Activated CD8-positive, alpha-beta memory T cell treated with anti-CD3 and anti-CD28 coated beads, Interleukin-2, amount 50 U/mL, for 48 hours (primary cell): ENCODE measurements at places on chromosomes 13 and 19.
A peak's percentile ranks its signal among the peaks of the same experiment; 100 is the strongest.

DNA sequence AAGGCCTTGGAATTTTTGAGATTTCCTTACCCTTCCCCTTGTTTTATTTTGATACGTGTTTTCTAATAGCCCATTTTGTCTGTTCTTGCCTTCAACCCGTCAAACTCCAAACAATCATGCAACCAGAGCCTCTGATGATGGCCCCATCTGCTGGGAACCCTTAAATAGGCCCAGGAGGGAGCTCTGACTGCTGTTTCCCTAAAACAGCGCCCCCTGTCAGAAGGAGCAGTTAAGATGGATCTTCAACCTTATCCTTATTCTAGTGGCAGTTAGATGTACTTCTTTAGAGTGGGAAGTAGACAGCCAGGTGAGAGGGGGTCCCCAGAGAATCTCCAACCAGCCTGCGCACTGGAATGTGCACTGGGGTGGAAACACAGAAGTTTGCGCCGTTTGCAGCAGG is 1031.0 kb upstream of the PCDH9 start:
- DNase-seq = no peak

GRCh38 chr13:65756071-65756671 is 1474.0 kb downstream of the PCDH9 start:
- no peak for DNase-seq

DNA sequence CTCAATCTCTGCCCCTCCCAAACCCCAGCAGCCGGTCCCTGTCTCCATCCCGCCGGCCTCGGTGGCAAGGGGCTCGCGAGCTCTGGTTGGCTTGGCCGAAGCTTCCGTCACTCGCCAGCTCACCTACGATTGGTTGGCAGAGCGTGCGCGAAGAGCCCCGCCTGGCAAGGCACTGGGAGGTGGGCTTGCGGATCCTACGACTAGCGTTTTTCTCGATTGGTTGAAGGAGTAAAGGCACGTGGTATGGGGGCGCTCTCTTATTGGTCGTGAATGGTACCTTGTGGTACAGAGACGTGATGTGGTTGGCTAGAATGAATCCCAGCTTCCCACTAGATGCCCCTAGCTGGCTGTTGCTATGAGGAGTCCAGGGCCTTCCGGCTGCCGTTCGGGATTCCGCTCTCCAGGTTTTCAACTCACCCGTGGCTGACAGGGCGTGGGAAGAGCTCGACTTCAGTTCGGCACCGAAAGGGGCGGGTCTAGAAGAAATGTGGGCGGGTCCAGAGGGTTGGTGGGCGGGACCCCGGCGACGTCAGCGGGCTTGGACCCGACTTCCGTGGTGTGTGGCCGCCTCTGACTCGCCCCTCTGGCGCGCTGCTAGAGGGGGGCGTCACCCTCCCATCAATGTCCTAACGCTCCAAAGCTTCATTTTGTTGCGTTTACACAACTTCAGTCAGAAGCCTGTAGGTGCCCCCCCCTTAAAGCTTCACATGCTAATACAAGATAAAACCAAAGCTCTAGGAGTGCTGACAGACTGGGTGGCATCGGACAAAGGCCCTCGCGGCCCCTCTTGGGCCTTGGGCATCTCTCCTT is 847 bp upstream of the RAP2A start:
- peak; percentile 98 for DNase-seq

DNA sequence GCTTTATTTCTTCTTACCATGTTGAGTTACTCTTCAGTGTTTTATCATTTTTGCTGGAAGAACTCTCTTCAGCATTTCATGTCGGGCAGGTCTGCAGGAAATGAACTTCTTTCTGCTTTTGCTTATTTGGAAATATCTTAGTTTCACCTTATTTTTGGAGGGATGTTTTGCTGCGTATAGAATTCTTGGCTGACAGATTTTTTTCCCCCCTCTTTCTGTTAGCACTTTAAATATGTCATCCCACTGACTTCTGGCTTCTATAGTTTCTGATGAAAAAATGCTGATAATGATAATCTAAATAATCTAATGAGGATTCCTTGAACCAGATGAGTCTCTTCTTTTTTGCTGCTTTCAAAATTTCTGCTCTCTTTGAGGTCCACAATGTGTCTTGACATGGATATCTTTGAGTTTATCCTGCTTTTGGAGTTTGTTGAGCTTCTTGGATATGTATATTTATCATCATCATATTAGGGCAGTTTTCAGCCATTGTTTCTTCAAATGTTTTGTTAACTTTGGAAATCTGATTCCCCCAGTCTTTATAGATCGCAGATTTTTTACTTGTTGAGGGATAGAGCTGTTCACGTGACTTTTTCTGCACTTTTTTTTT is 20.4 kb downstream of the ZMYM2 start:
- DNase-seq = no peak

GRCh38 chr13:37364956-37365355 is 233.6 kb downstream of the POSTN start:
- DNase-seq = no peak

DNA sequence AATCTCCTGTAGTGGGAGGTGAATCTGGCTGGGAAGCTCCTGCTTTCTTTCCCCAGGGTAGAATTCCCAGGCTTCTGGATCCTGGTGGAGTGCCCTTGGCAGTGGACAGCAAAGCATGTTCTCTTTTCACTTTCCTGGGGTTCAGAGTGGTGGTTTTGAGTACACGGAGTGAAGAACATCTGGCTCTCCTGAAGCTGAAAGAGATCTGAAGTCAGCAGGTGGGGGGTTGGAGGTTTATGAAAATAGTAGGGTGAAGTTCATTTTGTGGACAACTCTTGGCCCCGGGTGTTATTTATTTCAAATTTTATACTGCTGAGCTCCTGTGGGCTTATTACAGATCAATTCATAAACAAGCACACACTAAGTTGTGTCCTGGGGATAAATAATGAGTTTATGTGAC is 497.3 kb downstream of the KLF5 start:
- DNase-seq = no peak

DNA sequence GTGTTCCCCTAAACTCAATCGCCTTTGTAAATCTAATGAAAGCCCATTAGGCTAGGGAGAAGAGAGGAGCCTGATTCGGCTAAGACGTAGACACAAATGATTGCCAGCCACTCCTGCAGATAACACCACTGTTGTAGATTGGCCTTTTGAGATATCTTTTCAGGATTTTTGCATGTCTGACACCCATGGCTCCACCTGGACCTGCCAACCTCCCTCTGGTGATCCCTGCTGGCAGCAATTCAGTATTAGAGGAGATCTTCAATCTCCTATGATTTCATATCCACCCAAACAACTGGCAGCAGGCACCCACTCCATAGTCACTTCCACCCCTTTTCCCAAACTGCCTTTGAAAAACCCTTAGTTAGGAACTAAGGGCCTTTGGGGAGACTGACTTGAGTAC is 191.9 kb upstream of the UBL3 start:
- DNase-seq = no peak

DNA sequence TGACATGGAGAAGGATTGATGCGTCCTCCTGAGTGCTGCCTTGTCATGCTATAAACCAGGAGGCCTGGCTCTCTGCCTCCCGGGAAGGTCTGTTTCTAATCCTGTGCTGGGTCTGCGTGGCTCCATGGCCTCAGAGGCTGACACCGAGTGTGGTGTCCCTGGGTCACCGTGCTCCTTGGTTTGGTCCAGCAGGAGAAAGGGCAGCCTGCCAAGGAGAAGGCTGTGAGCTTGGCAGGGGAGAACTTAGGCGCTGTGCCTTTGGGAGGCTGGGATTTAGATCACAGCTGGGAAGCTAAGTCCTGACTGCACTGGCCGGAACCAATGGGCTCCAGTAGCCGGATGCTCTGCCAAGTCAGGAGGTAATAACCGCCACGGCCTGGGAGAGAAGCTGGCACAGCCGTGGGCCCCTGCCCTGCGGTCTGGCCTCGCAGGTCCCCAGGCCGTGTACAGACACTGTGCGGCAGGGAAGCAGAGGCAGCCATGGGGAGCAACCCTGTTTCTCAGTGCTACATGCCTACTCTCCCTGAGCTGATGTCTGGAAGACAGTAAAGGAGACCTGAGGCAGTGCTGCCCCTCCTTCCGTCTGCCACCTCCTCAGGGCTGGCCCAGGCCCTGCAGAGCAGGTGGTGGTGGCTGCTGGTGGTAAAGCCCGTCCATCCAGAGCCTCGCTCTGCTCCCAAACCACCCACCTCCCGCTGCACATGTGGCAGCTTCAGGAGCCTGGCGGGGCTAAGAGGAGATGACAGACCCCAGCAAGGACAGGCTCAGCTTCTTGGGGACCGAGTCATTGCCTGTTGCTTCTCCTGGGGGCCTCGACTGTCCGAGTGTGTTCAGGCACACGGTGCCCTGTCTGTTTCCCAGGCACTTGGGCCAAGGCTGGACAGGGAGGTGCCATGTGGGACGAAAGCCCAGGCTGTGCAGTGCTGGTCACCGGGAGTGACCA is 44.9 kb downstream of the C13orf46 start:
- peak; percentile 47 for DNase-seq

GRCh38 chr13:45821811-45822210 is 29.7 kb downstream of the SIAH3 start:
- DNase-seq = no peak

- DNase-seq = no peak
Observed at GRCh38 chr13:110407531-110407930, 100.4 kb downstream of the COL4A2 start.

- DNase-seq = no peak
Observed at GRCh38 chr13:83995930-83996329, 113.7 kb upstream of the SLITRK1 start.

DNA sequence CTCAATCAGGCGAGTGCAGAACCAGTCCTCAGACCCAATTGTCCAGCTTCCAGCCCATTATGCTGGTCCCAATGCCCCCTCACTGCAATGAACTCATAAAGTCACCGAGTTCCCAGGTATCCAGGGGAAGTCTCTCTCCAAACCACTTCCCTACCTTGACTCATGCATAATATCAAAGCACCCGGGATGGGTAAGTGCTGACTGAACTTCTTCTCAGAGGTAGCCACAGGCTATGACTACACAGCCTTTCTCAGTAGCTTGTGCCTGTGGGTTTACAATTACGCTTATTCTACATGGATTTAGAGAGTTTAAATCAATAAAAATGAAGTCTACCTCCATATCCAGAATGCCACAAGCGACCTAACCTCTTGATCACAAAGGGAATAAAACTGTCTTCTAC is 1.7 kb upstream of the C13orf42 start:
- DNase-seq = no peak

DNA sequence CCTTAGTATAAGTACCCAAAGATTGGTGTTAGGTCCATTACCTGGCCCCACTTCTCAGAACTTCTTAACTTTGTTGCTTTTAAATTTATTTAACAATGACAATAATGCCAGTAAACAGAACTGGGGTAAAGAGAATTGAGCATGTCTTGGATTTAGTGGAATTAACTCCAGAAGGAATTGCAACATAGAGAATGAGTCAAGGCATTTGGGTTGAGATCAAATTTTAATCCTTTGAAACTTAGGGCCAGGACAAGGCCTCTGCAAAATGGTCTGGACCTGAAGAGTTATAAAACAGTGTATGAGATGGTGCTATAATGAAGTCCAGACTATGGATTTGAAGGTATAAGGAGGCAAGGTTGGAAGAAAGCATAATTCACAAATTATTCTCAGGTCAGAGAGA is 1030.4 kb downstream of the SLITRK5 start:
- DNase-seq = no peak

- peak; percentile 91 for DNase-seq
Observed at GRCh38 chr19:49808711-49809159, 4.4 kb downstream of the FUZ start.

GRCh38 chr13:84903391-84903790 is 895.8 kb downstream of the SLITRK6 start:
- no peak for DNase-seq

DNA sequence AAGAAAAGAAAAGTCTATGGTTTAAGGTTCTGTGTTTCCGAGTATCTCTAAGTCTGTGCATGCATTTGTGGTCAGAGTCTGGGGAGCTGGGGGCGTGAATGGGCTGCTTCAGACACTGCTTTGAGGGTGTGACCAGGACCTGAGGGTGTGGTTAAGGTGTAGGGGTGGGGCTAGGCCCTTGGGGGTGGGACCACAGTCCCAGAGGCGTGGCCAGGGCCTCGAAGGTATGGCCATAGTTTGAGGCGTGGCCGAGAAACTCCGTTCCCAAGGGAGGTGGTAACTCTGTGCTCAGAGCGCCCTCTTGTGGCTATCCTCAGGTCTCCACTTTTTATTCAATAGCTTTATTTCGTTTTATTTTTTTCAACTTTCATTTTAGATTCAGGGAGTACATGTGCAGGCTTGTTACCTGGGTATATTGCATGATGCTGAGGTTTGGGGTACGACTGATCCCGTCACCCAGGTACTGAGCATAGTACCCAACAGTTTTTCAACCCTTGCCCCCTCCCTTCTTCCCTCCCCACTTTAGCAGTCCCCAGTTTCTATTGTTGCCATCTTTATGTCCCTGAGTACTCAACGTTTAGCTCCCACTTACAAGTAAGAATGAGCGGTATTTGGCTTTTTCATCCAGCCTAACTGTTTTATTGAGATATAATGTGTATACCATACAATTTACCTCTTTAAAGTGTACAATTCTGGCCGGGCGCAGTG is 7.0 kb upstream of the CBLC start:
- DNase-seq = peak; percentile 98

GRCh38 chr19:45114116-45114515 is 21.1 kb downstream of the PPP1R37 start:
- no peak for DNase-seq

DNA sequence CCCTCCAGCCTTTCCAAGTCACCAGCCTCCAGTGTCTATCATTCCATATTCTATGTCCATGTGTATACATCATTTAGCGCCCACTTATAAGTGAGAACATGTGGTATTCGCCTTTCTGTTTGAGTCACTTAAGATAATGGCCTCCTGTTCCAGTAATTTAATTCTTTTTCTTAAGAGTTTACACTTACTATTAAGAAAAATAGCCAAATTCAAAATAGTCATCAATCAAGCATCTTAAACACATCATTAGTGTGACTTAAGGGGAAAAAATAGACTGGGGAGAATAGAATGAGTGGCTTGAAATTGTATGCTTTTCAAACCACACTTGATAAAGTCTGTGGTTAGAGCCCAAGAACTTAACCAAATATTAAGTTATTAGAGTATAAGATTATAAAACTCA is 248.0 kb downstream of the MAB21L1 start:
- DNase-seq = no peak

DNA sequence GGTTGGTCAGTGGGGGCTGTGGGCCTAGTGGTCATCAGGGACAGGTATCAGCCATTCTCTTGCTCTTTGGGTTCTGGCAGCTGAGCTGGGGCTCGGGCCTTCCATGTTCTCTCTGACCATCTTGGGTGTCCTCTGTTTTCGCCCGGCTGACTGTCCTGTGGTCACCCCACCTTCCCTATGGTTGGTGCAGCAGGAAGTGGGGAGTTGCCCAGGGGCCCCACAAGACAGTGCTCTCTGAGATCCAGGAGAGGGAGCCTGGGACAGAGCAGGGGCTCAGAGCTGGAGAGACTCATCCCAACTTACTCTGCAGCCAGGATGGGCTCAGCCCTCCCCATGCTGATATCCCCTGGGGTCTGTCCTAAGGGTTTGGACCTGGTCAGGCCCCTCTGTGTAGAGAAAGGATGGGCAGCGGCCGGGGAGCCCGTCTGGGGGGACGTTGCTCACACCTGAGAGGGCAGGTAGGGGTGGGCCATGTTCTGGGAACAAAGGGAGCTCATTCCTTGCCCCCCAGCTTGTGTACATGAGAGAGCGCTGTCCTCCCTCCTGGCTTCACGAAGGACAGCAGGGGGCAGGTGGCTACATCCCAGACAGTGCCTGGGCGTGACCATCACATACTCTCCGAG is 937 bp upstream of the CEACAM8 start:
- no peak for DNase-seq

- no peak for DNase-seq
Observed at GRCh38 chr13:95391362-95391761, 90.1 kb upstream of the ABCC4 start.

GRCh38 chr13:111645598-111646455 is 325.4 kb downstream of the TEX29 start:
- no peak for DNase-seq

GRCh38 chr19:6718741-6719539 is 1.5 kb downstream of the C3 start:
- no peak for DNase-seq

GRCh38 chr13:106407338-106407737 is 128.1 kb downstream of the EFNB2 start:
- DNase-seq = no peak
